ENCODE measurements at places on chromosomes 4 and X.
A peak's percentile ranks its signal among the peaks of the same experiment; 100 is the strongest.

DNA sequence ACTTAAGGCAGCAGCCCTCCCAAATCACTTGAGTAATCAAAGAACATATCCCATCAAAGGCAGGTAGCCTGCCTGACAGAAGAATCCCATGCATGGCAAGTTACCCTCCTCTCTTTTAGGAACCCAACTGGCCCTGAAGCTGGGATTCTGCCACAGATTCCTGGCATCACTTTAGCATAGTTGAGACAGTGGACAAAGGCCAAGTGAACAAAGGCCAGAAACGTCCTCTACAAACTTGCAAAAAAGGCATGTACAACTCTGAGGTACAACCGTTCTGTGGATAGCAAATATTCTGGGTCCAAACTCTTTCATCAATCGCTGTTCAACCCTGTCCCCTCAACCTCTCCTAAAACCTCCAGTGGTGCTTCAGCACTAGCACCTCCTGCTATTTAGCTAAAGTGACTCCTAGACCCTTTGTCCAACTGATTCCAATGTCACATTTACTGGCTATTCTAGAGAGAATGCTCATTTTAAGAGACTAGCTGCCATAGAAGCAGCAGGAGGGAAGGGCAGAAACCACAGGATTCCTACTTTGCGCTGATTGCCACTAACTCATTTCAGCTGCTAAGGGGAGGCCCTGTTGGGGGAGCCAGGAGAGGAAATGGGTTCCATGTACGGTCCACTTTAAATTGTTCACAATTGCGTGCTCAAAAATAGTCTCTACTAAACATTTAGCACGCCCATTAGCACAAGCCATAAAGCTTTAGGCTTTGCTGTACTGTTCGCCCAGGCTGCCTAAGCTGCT is 105.9 kb downstream of the SHROOM4 start:
- DNase-seq, result no peak

GRCh38 chr4:183633476-183634400 is 25.2 kb downstream of the RWDD4 start:
- DNase-seq, result no peak

GRCh38 chr4:139599594-139600374 is 43.8 kb upstream of the SETD7 start:
- no peak for DNase-seq

GRCh38 chr4:48033825-48034413 is 17.3 kb downstream of the NIPAL1 start:
- DNase-seq, result no peak

GRCh38 chr4:184688447-184688846 is 38.9 kb downstream of the PRIMPOL start:
- no peak for DNase-seq

- DNase-seq, result no peak
Measured at GRCh38 chr4:7227008-7227407, 34.7 kb downstream of the SORCS2 start.

GRCh38 chr4:176469546-176469945 is 149.8 kb downstream of the SPCS3 start:
- no peak for DNase-seq

- DNase-seq, result no peak
Measured at GRCh38 chr4:153618833-153619232, 65.2 kb upstream of the TLR2 start.

- DNase-seq, result peak; percentile 46
Measured at GRCh38 chrX:129654652-129655546, at the start of gene APLN. TSS of gene APLN (minus strand) at chrX:129654956. CDS start at chrX:129654630, 326 bp downstream.

- DNase-seq, result no peak
Measured at GRCh38 chrX:153582896-153583295, 16.0 kb downstream of the CCNQ start.

GRCh38 chr4:76616526-76616925 is 181.5 kb downstream of the SHROOM3 start:
- no peak for DNase-seq

GRCh38 chr4:8939840-8940742 is 68.5 kb upstream of the HMX1 start:
- DNase-seq, result no peak

- DNase-seq, result no peak
Measured at GRCh38 chrX:6990552-6991193, 156.8 kb upstream of the STS start.

- peak; percentile 30 for DNase-seq
Measured at GRCh38 chr4:23166407-23166806, 473.7 kb downstream of the GBA3 start.

DNA sequence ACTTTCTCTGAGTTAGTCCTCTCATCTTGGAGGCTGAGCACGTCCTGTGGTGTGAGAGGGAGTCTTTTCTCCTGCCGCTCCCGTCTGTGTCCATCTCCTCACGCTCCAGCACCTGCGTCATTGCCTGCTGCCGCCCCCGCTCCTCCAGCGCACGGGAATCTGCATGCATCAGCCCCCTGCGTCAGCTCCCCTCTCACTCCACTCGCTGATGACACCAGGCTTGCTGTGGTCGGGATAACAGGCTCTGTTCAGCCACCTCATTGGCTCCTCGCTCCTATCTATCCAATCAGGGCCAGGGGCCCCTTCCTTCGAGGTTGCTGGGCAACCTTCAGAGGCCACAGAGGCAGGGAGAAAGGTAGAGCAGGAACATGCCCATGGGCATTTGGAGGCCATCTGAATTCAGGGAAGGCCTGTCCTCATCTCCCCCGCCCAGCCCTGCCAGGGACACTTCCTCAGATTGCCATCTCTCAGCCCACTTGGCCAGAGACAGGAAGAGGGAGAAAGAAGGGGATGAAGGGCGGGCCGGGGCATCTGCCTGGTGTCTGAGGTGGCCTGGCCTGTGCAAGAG is 9.3 kb downstream of the ZNF185 start:
- DNase-seq, result no peak

- DNase-seq, result no peak
Measured at GRCh38 chr4:186003746-186004145, 65.2 kb upstream of the TLR3 start.

DNA sequence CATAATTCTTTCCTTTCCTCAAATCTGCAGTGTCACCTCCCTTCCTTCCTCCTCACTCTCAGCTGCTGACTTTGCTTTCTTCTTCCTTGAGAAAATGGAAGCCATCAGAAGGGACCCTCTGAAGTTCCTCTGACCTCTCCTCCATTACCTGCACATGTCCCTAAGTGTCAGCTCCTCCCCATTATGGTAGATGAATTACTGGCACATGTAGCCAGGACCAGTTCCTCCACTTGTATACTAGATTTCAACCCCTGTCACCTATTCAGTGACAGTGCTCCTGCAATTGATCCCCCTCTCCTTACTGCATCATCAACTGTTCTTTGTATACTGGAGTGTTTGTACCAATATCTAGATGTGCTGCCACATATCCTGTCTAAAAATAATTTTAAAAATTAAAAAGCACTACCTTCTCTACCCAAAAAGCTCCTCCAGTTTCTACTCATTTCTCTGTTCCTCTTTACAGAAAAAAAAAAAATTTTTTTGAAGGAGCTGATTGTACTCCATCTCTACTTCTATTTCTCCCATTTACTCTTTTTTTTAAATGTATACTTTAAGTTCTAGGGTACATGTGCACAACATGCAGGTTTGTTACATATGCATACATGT is 78.6 kb downstream of the CLCN5 start:
- DNase-seq, result no peak

- peak; percentile 84 for DNase-seq
Measured at GRCh38 chr4:113468165-113469022, 293.1 kb downstream of the CAMK2D start.

DNA sequence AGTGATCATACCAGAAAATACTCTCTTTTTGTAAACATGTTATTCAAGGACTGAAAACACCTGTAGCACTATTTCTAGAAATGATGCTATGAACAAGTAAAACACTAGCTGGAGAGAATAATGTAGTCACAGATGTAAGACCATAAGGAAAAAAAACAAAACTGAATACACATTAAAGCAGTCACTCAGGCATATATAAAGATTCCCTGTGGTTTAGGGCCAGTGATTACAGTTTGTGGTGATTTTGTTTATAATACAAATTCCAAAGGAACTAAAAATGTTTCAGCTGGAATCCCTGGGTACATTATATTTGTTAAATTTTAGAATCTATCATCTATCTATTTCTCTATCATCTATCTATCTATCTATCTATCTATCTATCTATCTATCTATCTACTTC is 777.8 kb upstream of the FRG1 start:
- DNase-seq, result no peak

DNA sequence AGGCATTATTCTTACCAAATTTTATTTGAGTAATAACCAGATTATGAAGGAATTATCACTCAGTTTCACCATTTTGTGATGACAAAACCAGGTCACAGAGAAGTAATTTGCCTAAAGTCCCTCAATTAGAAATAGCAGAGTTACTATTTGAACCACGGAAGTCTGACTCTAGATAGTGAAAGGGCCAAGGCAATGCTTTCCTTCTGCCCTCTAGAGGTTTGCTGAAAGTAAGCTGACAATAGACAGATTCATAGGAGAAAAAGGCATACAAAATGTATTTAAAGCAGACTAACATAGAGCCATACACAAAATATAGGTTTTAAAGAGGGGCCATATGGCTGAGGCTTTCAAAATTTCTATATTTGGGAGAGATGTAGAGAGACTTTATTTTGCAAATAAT is 43.1 kb downstream of the CXXC4 start:
- DNase-seq, result peak; percentile 77

DNA sequence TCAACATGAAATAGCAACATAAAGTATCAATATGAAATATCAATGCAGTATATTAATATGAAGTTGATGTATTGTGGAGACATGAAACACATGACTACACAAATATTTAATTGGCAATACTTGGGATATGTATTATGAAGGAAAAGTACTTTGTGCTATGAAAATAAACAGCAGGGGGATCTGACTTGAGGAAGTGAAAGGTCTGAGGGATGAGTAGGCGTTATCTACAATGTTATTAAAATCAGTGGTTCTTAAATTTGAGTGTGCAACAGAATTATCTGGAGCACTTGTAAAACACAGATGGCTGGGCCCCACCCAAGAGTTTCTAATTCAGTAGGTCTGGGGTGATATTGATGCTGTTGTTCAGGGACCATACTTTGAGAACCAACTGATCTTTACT is 27.4 kb upstream of the ARX start:
- DNase-seq, result no peak

- no peak for DNase-seq
Measured at GRCh38 chr4:2266181-2266580, 4.3 kb upstream of the MXD4 start.

GRCh38 chr4:150367326-150367725 is 214.6 kb upstream of the MAB21L2 start:
- DNase-seq, result no peak

- no peak for DNase-seq
Measured at GRCh38 chr4:111274486-111274885, 651.6 kb upstream of the PITX2 start.

GRCh38 chr4:183773790-183774189 is 114.7 kb downstream of the TRAPPC11 start:
- DNase-seq, result no peak

DNA sequence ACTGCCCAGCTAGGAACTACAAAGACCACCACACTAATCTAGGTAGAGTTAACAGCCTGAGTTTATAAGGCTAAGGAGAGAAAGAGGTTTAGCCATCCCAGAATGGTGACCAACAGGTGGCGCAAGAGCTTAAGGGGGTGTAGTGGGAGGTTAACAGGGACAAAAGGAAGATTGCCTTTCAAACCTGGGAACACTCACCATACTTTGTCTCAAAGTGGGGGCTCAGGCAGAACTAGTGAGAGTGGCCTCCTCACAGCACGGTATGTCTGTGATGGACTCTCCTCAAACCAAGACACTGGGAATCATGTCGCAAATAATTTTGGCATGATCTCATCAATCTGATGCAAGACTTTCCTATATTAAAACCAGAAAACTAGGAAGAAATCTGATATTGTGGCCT is 23.4 kb downstream of the CCNI start:
- DNase-seq, result no peak

- DNase-seq, result peak; percentile 5
Measured at GRCh38 chrX:27336466-27337091, 126.6 kb downstream of the PPP4R3C start.
